Sciatic nerve (tissue), 2 donors: ENCODE measurements at places on chromosomes 2 and 18. TPM values are rescaled to one million over a fixed set of nuclear protein-coding genes. Genes with fewer than 3 reads are reported as not detected.

PLA2R1 gene
- total RNA-seq: 31.6 TPM

AGBL5 gene
- 16.3 TPM for total RNA-seq

SERPINB4 gene
- total RNA-seq: not detected

IL37 gene
- total RNA-seq: not detected

LOXHD1 gene
- total RNA-seq: 0.89 TPM

R3HDM1 gene
- 32.5 TPM for total RNA-seq

ZNF396 gene
- total RNA-seq: 4.1 TPM

LYPD1 gene
- total RNA-seq: 1.2 TPM

RGPD4 gene
- 0.40 TPM for total RNA-seq

NPHP1 gene
- total RNA-seq: 8.3 TPM

ASPRV1 gene
- total RNA-seq: 5.6 TPM

DNA sequence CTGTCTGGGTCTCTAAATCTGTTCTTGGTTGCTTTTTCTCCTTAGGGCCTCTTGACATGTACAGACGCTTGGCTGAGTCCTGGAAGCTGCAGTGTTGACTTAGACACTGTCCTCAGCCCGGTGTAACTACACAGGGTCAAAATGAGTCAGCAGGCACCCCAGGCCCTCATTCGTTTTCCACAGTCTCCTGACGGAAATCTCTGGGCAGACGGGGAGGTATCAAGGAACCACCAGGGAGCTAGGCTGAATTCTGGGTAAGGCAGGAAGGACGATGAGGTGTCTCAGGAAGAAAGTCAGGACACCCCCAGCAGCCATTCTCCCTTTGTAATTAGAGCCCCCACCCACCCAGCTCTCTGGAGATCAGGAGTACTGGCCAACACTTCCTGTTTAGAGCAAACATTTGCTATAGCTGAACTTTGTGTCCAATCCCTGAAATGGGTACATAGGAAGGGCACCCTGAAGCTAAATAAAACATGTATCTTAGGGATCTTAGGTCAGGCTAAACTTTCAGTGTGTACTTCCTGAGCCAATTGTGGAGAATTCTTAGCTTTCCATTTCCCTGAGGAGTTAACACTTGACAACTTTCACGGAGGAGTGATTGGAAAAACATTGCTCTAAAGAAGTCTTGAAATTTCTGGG lies 23.9 kb upstream of the EPAS1 start:
- no peak for DNase-seq

GRCh38 chr2:31513553-31513952 lies 67.2 kb downstream of the SRD5A2 start:
- no peak for DNase-seq

DNA sequence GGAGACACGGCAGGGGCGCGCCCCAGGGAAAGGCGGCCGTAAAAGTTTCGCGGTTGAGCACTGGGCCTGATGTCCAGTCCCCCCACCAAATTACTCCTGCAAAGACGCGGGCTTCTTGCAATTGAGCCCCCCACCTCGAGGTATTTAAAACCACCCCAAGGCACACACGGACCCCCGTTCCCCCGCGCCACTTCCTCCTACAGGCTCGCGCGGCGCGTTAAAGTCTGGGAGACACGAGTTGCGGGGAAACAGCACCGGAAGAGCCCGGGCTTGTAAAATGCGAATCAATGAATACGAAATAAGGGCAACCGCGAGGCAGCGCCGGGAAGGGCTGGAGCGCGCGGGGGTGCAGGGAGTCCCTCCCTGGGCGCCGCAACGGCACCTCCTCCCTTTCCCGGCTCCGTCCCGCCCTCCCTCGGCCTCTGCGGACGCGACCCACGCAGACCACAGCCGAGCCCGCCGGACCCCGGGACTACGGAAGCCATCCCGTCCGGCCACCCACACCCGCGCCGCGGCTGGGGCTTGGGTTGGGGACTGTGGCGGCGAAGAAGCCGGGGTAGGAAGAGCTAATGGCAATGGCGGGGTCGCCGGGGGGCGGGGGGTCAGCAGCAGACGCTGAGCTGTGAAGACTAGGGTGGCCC lies 918 bp upstream of the NETO1 start:
- DNase-seq: no peak

- no peak for DNase-seq
These were observed 93.0 kb downstream of the SETBP1 start for GRCh38 chr18:44773640-44774155.

DNA sequence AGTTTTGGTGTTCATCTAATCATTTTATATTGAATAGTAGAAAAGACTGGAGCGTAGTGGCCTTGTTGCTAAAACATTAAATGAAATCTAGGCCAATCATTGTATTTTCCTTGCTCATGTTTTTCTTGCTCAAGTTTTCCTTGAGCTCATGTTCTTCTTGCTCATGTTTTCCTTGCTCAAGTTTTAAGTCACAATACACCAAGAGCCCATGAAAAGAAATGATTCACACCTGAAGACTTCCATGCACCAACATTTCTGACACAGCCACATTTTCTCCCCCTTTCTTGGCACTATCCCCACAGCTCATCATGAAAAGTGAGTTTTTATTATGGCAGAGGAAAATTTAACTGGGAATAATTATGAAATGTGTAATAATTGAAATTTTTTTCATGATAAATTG lies 92.0 kb downstream of the LRP1B start:
- no peak for DNase-seq

DNA sequence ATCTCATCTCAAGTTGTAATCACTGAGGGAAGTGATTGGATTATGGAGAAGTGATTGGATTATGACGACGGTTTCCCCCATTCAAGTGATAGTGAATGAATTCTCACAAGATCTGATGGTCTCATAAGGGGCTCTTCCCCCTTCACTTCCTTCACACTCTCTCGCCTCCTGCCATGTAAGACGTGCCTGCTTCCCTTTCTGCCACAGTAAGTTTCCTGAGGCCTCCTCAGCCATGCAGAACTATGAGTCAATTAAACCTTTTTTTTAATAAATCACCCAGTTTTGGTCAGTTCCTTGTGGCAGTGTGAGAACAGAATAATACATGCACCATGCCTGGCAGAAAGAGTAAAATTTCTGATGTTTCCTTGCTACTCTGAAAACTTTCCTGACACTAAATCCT lies 36.6 kb downstream of the CEP68 start:
- no peak for DNase-seq

DNA sequence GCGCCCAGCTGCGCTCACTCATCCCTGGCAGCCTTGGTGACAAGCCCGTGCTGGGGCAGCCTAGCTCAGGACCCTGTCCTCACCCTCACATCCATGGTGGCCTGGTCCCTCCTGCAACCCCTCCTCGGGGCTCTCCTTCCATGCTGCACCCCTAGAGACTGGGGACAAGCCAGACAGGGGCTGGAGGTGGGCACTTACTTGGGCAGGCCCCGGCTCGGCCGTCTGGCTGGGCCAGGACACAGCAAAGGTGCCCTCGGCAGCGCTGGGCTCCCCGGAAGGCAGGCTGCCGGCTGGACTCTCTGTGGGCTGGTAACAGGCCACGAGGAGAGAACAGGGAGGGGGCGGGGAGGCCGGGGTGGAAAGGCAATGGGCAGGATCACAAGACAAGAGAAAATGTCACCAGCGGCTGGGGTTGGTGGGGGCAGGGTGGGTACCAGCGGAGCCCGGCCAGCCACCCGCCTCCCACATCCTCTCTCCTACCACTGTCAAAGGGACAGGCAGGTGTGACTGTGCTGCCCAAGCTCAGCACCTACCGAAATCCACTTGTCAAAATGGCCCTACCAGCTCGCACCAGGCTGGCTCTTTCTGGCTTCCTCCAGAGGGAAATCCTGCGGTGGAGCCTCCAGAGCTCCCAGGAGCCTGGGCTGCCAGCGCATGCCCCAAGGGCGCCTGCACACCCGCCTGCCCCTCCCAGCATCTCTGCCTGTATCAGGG lies 54.7 kb downstream of the BIN1 start:
- DNase-seq: peak; percentile 64

DNA sequence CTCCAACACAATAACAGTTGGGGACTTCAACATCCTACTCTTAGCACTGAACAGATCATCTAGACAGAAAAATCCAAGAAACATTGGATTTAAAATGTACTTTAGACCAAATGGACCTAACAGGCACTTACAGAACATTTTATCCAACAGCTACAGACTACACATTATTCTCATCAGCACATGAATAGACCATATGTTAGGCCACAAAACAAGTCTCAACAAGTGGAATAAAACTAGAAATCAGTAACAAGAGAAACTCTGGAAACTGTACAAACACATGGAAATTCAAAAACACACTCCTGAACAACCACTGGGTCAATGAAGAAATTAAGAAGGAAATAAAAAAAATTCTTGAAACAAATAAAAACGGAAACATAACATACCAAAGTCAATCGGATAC lies 117.5 kb downstream of the ACVR1 start:
- DNase-seq: no peak

- DNase-seq: no peak
These were observed 223.4 kb upstream of the RND3 start for GRCh38 chr2:150710916-150711315.

GRCh38 chr18:13051950-13052349 lies 60.8 kb downstream of the CEP192 start:
- no peak for DNase-seq

GRCh38 chr2:68968221-68968620 lies 6.2 kb upstream of the GKN1 start:
- no peak for DNase-seq

DNA sequence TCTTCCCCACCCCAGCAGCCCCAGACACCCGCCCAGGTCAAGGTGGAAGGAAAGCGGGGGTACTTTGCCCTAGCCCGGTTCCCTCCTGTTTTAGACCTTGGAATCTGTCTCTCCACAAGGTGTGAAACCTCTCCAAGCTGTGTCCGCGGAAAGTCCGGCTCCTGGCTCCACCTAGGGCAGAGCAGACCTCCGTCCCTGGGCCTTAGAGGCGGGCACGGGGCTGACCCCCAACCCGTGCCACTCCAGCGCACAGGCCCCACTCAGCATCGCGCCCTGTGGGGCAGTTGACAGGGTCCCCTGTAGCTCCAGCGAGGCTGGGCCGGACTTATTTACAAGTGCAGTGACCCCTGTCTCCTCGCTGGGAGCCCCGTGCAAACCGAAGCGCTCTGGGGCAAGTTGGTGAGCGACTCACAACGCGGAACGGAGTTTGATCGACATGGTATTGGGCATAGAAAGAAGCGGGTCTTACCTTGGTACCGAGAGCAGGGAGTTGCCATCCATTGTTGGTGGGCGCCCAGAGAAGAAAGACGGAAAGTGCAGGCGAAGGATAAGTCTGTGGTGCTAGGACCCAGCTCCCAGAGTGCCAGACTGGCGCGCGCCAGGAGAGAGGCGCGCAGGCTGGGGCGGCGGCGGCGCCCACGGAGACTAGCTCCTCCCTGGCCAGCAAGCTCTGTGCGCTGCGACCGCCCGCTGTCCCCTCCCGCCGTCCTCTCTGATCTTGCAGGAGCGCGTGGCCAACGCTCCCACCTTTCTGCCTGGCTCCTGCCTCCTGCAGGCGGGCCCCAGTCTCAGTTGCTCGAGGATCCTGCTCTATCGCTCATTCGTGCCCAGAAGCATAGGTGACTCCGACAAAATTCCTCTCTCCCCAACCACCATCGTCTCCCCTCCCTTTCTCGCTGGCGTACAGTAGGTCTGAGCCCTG lies at the start of gene SPHKAP:
TSS of gene SPHKAP (minus strand) at position 590 of the 922 bp plus-strand sequence. CDS start at position 501, 89 bp downstream.
- no peak for DNase-seq

- no peak for DNase-seq
These were observed 220.4 kb upstream of the FOSL2 start for GRCh38 chr2:28172114-28172898.

DNA sequence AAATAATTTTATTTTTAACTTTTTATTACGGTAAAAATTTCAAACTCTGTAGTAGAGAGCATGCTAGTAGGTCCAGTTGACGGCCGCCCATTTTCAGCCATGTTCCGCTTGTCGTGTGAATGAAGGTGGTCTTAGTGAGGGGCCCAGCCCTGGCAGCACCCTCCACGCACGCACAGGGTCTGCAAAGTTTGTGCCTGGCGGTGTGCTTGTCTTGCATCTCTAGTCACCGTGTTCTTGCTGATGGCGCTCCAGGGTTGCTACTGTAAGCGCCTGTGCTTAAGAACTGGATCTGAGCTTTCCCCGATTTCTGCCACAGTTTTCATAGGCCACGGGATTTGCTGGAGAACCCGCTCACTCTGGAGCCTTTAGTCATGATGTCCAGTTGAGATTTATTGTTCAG lies 28.9 kb downstream of the LDLRAD4 start:
- DNase-seq: peak; percentile 33

GRCh38 chr2:42238644-42239288 lies 69.6 kb downstream of the EML4 start:
- DNase-seq: no peak

GRCh38 chr2:30162806-30163205 lies 16.0 kb downstream of the YPEL5 start:
- DNase-seq: no peak

GRCh38 chr18:48997985-48998831 lies 47.4 kb upstream of the SMAD7 start:
- DNase-seq: no peak

GRCh38 chr2:183868707-183869106 lies 729.6 kb upstream of the ZNF804A start:
- DNase-seq: no peak

DNA sequence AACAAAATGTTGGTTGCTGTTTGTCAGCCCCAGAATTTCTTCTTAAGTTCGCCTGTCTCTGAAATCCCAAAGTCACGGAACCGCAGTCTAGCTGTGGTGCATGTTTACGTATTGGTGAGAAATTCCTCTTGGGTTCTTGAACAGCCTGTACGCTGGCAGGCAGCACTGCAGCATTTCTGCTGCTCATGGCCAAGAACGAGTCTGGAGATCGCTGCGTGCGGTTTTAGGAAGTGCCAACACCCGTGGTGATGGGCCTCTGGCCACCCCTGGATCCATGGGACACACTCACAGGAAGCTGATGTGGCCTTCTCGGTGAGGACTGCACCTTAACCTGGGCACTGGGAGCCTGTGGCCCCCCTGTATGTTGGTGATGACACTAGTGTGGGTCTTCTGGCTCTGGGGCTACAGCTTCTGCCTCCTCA lies 23.7 kb downstream of the ASB1 start:
- DNase-seq: no peak

- DNase-seq: peak; percentile 64
These were observed 62.6 kb downstream of the MOGAT1 start for GRCh38 chr2:222733846-222734702.

DNA sequence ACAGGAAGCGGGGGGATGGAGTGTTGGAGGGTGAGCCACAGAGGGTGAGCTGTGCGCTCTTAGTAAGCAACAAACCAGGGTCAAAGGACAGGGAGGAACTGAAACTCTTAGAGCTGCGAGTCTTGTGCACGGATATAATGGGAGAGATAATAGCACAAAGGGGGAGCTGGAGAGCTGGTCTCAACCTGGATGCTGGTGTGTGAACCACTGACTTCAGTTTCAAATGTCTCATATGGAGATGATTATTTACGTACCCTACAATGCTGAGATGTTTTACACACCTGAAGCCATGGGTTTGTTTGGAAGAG lies 35.9 kb downstream of the PTGR3 start:
- no peak for DNase-seq
